ENCODE measurements at places on chromosomes 6 and 20.

DNA sequence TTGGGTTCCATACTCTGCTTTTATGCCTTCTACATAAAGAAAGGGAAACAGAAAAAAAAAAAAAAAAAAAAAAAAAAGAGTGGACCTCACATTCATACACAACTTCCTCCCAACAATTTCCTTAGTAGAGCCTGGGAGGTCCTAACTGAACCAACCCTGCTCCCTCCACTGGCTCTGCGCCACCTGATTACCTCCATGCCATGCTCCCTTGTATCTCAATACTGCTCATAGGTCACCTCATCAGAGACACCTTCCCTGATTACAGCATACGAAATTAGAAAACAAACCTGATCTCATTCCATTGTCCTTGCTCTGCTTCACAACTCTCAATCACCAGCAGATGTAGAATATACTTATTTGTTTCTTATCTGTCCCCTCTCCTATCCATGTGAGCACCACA lies 134.2 kb upstream of the EYA4 start:
- DNase-seq = no peak

GRCh38 chr6:36927691-36928546 lies 26.6 kb upstream of the PI16 start:
- DNase-seq = no peak

- no peak for DNase-seq
These were observed 114.0 kb downstream of the MYO6 start for GRCh38 chr6:75863001-75863400.

GRCh38 chr6:142381181-142381580 lies 79.4 kb downstream of the ADGRG6 start:
- no peak for DNase-seq
